ENCODE measurements at places on chromosomes 2 and 18.

DNA sequence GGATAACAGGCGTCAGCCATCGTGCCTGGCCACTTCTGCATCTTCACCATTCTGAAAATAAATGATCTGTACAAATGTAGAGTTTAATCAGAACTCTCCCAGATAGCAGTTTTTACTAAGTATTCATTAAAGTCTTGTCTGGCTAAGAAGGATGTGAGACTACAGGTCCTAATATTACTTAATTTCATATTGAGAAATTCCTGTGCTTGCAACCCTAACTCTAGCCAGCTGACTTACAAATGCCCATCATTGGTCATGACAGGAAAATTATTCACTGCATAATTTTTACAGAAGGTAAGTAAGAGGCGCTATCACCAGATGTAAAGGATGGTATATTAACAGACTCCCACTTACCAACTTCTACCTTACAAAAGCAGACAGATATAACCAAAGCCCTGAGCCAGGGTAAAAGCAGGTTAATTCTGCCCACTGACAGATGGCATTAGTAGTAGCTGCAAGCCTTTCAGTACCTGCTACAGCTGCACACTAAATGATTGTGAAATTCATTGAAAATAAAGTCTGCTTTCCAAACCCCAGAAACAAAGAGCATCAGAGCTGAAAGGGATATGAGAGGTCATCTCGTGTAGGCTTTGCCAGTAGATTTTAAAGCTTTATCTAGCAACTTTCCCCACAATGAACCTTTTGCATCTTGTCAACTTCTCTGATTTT is 271.3 kb upstream of the STON1 start:
- peak; percentile 79 for DNase-seq

- DNase-seq, result no peak
Measured at GRCh38 chr2:53739032-53739431, 28.6 kb upstream of the CHAC2 start.

DNA sequence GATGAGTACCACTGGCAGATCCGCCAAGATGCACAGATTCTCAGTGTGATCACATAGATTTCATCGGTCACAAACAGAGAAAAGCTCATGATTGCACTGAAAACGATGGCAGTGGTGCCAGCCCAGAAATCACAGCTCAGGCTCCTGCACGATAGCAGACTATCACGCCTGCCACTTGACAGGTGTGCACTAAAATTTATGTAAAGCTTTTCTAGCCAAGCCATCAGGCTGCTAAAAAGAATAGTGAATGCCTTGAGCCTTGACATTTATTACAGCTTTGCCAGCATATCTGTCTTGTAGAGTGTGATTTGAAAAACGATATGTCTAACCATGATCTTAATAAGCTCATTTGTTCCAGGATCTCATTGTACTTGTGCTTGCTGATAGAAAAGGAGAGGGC is 409.5 kb upstream of the CWC22 start:
- DNase-seq, result peak; percentile 57

- no peak for DNase-seq
Measured at GRCh38 chr18:59484561-59485328, 125.7 kb upstream of the LMAN1 start.

DNA sequence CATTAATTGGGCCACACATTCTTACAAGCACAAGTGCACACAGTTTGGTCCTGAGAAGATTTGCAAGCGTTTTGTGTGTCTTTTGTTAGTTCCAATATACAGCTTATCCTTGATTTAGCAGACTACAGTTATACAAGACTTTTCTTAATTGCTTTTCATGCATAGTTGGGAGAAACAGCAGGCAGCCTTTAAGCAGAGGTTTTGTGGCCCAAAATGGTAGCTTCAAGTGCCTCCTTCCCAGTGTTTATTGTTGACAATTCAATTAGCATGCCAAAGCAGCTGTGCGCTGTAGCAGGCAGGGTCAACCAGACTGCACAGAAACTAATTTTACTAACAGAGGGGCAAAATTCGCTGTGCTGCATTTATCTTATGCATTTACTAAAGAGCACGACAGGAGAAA is 47.5 kb downstream of the FRZB start:
- no peak for DNase-seq

- no peak for DNase-seq
Measured at GRCh38 chr18:49910986-49911385, 97.7 kb upstream of the ACAA2 start.
